ENCODE measurements at places on chromosomes 1 and 21.

DNA sequence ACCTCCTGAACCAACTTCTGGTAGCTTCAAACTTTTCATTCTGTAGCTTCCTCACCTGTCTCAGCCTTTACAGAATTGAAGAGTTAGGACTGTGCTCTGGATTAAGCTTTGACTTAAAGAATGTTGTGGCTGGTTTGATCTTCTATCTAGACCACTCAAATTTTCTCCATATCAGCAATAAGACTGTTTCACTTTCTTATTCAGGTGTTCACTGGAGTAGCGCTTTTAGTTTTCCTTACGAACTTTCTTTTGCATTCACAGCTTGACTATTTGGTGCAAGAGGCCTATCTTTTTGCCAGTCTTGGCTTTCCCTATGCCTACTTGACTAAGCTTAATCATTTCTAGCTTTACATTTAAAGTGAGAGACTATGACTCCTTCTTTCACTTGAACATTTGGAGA lies 31.5 kb downstream of the FGGY start:
- no peak for DNase-seq

DNA sequence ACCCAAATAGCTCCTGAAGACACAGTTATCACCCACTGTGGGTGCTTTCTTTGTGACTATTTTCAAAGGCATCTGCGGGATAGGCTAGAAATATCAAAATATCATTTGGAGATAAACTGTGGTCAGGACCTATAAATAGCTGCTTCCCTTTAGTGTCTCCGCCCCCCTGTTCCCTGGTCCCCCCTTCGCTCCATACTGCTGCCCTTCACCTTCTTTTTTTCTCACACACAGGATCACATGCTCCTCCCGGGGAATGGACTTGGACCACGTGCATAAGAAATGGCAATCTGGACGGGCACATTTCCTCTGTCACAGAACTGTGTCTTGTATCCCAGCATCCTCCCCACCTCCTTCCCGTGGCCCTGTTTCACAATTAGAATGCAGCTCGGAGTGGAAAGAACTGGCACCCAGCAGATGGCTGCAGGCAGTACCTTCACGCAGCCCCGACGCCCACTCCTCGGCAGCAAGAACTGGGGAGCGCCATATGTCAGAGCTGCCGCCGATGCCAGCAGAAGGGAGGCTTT lies 68.8 kb upstream of the SSX2IP start:
- DNase-seq, result peak; percentile 49

DNA sequence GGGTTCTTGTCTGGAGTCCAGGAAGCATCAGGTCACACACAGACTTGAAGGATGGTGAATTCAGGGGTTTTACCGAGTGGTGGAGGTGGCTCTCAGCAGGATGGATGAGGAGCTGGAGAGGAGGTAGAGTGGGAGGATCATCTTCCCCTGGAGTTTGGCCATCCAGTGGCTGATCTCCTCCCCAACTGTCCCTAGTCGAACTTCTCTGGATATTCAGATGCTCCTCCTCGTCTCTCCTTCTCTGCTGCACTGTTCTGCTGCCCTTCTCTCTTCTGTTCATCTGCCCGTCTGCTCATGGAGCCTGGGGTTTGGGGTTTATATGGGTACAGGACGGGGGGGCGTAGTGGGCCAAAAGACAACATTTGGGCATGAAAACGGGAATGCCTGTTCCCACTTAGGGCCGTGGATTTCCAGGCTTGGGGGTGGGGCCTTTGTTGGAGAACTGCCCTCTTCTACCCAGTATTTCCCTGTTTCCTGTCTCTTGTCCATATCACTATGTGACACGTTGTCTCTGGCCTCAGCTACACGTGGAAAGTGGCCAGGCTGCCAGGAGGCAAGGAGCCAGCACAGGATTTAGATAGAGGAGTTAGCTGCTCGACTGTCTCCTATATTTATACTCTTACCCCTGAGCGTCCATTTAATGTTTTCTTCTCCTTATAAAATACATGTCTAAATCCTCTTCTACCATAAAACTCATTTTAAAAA lies 76.7 kb downstream of the SIPA1L2 start:
- DNase-seq, result no peak

DNA sequence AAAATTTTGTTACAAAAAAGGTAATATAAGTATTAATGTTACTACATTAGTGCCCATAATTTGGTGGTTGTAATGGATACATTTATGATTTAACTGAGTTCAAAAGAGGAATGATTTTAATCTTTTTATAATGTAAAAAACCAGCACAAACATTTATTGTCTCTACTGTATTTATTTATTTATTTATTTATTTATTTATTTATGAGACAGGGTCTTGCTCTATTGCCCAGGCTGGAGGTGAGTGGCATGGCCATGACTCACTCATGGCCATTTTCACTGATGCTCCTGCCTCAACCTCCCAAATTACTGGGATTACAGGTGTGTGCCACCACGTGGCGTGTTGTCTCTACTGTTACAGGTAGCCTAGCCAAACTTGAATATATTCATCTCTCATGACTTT lies 21.9 kb downstream of the SPEN start:
- no peak for DNase-seq

DNA sequence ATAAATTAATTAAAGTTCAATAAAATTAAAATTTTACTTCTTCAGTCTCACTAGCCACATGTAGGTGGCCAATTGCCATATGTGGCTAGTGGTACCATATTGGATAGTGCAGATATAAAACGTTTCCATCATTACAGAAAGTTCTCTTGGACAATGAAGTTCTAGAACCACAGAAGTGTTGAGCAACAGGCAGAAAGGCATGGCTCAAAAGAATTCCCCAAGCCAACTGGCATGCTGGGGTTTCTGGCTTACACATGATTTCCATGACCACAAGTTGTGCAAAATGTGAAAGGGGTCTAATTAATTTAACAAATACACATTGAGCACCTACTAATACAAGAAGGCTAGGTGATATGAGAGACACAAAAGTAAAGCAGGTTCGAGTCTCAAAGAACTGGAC lies 72.2 kb upstream of the CDC42BPA start:
- DNase-seq, result no peak

- no peak for DNase-seq
These were observed 506.5 kb downstream of the SMYD3 start for GRCh38 chr1:246000638-246001015.

- no peak for DNase-seq
These were observed 198.3 kb downstream of the DUSP10 start for GRCh38 chr1:221543529-221544120.

- no peak for DNase-seq
These were observed 69.3 kb downstream of the POU2F1 start for GRCh38 chr1:167289966-167290365.

DNA sequence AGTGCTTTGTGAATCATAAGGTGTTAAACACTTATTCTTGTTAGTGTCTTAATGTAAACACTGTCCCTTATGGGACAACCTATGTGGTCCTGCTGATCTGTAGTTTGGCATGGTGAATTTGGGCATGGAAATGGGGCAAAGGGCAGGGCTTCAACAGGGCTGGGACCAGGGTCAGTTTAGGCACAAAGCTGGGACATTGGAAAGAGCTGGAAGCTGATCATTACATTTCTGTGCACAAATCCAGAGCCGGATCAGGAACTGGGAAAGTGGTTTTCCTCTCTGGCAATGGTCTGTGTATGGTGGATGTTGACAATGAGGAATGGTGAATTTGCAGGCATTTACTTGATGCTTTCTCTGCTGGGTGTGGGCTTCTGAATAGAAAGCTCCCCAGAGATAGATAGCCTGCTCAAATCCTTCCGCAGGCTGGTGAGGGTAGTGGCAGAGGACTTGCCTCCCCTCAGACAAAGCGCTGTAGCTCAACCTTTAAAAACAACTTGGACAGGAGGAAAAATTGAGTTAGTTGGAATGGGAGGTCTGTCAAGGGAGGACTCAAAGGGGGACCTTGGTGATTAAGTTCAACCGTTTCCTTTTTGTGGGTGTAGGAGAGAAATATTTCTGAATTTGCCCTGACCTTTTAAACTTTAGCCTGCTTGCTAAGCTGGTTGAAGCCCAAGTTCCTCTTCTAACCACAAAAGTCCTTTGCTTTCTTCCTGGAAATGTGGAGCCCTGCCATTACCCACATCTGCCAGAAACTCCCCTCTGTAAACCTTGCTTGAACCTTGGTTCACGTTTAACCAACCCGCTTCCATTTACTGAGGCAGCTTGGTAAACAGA lies 35.3 kb downstream of the HLX start:
- no peak for DNase-seq

- DNase-seq, result no peak
These were observed 9.1 kb downstream of the LDLRAD1 start for GRCh38 chr1:54008876-54009275.

DNA sequence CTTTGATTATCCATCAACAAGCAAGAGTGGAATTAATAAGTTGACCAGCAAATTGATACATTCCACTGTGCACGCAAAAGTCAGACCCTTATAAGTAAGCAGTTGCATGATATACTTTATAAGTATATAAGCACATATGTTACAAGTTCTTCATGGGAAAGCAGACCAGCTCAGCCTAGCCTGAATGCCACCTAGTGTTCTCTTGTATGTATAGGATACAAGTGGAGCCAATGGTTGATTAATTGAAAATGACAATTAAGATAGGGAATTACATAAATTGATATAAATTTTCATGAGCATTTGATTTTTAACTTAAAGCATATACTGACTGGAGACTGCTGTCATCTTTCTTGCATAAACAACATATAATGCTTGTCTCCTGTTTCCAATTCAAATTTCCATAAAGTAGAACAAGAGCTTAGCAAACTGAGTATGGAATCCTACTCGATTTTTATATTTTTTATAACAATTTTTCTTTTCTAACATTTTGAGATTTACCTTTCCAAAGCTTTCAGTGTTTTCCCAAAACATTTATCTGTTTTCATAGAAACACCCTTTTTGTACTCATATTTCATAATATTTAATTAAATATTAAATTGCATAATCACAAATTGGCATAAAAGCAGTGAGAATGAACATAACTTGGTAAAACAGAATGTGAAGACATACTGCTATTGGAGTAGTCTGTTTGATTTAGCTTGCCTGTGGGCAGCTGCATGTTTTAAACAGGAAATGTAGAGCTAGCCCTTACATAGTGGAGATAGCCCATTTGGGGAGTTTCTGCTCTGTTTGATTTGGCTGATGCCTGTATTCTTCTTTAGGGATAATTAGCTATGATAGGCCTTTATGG lies 62.8 kb downstream of the MAGI3 start:
- DNase-seq, result no peak

DNA sequence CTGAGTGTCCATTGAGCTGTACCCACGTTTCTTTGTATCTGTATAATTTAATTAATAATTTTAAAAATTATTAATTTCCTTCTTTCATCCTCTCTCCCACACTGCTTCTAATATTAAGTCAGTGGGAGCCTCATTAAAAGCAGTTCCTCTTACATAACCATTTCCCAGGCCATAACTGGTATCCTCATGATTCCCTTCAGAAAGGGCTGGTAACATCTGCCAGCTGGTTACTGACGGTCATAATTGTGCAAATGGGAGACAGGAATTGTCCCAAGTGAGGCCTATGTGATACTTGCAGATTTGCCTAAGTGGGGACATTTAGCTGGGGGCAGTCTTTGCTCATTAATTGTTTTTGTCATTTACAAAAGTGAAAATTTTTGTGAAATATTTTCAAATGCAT lies 69.0 kb upstream of the SPAG17 start:
- no peak for DNase-seq

- DNase-seq, result peak; percentile 66
These were observed 241.8 kb downstream of the TRABD2B start for GRCh38 chr1:47755101-47755990.

- no peak for DNase-seq
These were observed 165.6 kb downstream of the PHTF1 start for GRCh38 chr1:113593550-113594297.

DNA sequence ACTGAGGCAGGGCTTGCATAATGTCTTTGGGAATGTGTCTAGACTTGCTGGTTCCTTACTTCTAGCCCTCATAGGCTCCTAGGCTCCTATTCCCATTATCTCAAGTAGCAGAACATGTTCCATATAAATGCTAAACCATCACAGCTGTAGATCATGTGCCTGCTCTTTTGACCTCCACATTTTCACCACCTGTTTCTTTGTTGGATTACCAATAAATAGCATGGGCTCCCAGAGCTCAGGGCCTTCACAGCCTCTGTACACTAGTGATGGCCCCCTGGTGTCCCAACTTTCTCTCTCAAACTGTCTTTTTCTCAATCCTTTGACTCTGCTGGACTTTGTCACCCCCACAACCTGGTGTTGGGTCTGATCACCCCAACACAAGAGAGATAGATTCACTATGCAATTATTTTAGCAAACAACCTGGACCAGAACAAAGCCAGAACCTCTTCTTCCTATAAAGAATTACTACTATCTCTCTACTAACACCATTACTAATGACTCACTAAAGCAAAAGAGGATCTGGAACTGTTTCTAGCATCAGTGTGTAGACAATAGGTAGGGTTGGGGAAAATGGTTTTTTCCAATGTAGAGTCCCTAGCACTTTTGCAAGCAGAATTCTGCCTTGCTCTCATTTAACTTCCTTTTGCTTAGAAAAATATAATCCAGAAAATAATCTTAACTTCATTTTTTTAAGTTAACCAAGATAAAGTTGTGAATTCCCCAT lies 51.7 kb downstream of the WLS start:
- no peak for DNase-seq

DNA sequence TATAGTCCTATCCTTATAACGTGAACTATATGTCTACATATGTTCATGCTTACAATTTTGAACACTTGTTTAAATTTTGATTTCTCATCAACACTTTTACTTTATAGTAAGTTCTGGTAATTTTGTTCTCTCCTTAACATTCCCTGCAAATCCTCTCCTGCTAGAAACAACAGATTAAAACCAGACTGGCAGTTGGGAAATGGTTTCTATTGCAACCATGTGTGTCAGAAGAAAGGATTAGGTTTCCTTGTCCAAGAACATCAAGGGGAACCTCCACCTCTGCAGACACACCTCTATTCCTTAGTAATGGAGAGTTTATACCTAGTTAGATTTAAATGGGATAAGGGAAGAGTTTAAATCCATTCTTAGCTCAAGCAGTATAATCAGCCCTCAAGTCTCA lies 3.3 kb upstream of the WARS2 start:
- DNase-seq, result no peak

DNA sequence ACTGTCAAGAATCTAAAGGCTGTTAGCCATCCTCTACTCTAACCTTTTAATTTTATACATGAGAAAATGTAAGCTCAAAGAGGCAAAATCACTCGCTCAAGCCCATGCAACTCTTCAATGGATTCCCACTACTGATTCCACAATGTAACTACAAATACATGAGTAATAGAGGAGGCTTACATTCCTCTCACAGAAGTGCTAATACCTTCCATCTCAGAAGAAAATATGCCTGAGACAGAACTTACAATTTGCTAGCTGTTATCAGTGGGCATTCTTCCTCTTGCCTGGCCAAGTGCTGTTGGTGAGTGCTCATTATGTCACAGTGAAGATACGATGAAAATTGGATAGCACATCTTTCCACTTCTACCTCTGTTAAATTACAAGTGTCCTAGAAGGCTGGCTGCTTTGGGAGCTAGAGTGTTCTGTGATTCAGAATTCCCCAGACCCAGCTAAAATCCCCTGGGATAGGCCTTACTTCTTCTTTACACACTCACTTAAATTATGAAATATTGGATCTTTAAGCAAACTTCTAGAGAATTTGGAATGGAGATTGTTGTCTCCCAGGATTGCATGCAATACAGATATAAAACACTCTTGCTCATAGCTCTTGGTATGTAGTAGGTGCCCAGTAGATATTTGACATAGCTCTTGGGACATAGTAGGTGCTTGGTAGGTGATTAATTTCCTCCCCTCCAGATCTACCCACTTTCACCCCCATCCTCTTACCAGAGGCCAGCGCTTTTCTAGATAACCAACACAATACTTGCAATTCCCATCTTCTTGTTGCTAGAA lies 24.1 kb downstream of the BCL9 start:
- no peak for DNase-seq

GRCh38 chr1:154178013-154178412 lies 13.9 kb downstream of the TPM3 start:
- peak; percentile 30 for DNase-seq

GRCh38 chr1:111480674-111481073 lies 6.9 kb downstream of the C1orf162 start:
- DNase-seq, result no peak
